ENCODE measurements at places on chromosomes 2 and 18.

DNA sequence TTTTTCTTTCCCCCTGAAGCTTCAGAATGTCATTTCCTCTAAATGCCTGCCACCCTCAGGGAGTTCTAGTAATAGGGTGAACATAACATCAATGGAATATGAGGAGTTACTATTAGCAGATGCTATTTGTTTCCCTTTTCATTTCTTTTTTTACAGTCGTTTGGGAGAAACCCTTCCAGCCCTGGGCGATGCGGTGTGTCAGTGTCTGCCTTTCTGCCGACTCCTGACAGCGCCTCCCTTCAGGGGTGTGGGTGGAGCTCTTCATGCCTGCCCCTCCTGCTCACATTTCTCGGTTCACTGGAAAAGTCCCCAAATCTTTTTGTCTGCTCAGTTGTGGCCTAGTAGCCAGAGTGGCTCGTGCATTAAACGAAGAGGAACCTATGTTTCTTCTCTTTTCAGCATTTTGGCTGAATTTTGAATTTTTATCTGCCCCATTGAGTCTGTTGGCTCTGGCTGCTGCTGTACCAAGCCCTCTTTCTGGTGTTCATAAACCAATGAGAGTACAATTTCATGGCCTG, 72.3 kb downstream of the FMNL2 start:
- DNase-seq, result peak; percentile 47

DNA sequence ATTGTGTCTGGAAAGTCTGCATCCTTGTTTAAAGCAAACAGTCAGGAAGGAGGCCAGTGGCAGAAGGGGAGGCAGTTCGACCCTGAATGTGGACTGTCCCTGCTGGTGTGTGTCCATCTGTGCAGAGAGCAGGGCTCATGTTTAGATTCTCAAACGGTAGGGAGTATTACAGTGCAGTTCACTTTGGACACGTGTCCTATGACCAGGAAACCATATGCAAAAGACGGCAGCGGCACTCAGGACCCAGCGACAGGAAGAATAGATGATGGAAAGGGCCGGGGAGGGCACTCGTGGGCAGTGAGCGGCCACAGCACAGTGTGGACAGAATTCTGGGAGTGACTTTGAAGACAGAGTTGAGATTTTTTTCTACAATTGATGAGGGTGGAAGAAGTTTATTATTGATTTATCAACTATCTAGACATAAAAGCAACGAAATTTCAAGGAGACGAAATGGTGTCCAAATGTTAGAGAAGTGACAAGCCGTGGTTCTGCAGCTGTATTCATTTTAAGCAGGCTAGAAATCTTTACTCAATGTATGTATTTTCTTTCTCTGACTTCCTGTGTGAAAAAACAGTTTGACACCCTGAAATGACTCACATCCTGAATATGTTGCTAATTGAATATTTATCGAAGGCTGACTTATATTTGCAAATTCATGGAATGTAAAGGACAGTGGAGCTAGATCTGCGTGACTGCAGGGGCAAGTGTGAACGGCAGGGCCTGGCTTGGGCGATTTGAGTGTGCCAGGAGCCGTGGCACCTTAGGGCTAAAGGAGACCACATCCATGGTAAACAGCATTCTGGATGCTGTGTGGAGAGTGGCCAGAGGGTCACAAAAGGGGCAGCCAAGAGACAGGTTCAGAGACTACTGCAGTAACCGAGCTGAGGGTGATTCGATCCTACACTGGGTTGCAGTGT, 214.2 kb downstream of the PTGR3 start:
- DNase-seq, result no peak

DNA sequence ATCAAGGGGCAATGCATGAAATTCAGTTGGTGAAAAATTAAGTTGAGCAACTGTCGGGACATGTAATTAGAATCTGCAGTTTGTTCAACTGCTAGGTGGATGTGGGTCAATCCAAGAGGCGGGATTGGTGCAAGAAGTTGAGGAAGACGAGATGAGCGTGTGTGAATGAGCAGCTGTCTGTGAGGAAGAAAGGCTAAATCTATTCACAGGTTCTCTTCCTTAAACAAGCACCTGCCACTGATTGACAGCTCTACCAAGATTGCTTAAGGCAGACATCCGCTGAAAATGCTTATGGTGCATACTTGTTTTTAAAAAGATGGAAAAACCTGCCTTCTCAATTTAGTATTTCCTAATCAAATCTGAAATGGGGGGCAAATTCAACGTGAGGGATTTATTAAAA, 323.4 kb upstream of the THUMPD2 start:
- DNase-seq, result no peak

DNA sequence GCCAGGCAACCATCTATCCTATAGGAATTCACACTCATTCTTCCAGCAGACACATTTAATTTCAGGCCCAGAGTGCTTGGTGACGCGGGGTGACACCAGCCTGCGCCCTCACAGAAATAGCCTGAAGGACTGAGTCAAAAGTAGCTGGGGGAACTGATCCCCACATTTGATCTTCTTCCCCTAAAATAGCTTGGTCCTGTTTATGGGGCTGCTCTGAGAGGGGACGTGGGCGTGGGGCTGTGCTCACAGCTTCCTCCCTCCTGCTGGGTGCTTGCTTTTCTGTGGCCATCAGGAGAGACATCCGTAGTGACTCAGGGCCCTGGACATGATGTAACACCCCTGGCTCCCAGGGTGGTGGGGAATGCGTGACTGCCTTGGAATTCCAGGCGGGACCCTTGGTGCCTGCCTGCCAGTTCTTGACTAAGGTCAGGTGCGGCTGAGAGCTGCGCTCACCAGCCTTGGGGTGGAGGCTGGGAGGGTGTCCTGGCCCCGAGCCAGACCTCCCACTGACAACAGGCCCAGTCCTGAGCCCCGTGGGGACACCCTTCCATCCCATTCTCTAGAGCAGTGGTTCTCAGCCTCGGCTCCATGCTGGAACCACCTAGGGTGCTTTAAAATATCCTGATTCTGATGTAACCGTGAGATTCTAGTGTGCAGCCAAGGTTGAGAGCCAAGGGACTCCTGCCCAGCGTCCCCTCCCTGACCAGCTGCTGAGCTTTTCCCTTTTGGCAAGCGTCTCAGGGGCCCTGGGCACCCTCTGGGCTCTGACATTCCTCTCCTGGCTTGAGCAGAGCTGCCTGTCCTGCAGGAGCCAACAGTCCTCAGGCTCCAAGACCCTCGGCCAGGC, 47.4 kb upstream of the SMAD7 start:
- DNase-seq, result peak; percentile 88

GRCh38 chr2:17815468-17816184, 634 bp upstream of the MSGN1 start:
- no peak for DNase-seq

- no peak for DNase-seq
Measured at GRCh38 chr2:123207245-123207644, 817.8 kb upstream of the CNTNAP5 start.

- no peak for DNase-seq
Measured at GRCh38 chr2:98498703-98499440, 54.2 kb downstream of the INPP4A start.

- DNase-seq, result no peak
Measured at GRCh38 chr2:223050900-223051504, 988 bp upstream of the KCNE4 start.

GRCh38 chr2:31049264-31049663, 89.0 kb downstream of the GALNT14 start:
- no peak for DNase-seq

DNA sequence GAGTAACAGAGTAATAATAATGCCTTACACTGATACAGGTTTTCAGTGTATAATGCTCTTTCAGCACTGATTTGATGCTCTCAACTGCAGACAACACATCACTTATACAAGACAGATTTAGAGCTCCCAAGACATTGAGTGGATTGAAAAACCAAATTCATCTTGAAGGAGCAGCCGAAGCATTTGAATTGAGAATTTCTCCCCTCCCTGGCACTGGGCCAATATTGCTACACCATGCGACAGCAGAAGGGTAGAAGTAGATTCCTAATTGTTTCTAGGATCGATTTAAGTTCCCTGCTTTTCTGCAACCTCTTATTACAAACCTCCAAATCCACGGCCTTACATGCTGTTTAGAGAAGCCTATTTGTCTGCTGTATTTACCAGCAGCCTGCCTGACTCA, 15.5 kb downstream of the CENPA start:
- no peak for DNase-seq

- DNase-seq, result no peak
Measured at GRCh38 chr2:32009516-32010256, 1.1 kb downstream of the MEMO1 start.

DNA sequence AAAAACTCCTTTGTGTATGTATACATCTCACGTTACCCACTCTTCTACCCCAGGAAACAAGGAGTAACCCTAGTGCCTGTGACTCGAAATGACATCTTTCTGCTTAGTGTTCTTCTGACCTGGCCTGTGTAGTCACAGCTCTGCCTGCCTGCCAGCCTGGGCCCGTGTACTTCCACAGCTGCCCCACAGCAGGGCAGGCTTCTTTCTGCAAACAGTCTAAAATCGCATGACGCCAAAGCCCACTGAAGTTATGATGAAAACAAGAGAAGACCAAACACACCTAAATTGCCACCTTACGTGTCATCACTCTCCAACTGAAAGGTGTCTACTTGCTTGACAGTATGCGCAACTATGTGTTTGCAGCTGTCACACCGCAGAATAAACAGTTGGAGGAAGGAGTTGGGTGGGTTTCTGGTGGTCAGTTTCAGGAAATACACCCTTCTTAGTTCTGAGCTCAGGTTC, 1.5 kb downstream of the GAREM1 start:
- no peak for DNase-seq

GRCh38 chr2:6656633-6657032, 209.1 kb downstream of the CMPK2 start:
- DNase-seq, result no peak

- peak; percentile 68 for DNase-seq
Measured at GRCh38 chr2:74834792-74835755, 1.1 kb downstream of the HK2 start.

GRCh38 chr18:48902856-48903601, 47.7 kb downstream of the SMAD7 start:
- no peak for DNase-seq

GRCh38 chr2:44956843-44957242, 15.3 kb downstream of the SIX3 start:
- DNase-seq, result no peak

DNA sequence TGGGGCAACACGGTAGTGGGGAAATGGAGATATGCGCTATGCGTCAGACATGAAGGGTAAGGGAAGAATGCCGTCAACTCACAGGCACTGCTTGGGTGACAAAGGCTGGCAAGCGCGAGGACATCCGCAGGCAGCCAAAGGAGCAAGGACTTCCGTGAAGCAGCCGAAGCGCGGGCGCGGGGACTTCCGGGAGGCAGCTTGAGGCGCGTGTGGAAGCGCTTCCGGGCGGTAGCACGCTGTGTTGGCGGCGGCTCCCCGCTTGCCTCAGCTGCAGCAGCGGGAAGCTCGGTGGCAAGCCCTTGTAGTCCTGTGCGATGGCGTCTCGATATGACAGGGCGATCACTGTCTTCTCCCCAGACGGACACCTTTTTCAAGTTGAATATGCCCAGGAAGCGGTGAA, at the start of gene PSMA8:
Gene PSMA8 (plus strand): TSS at position 218 of the 400 bp plus-strand sequence. CDS start 97 bp downstream, at position 315.
- no peak for DNase-seq

GRCh38 chr2:109164739-109165221, 35.8 kb downstream of the SH3RF3 start:
- no peak for DNase-seq

- no peak for DNase-seq
Measured at GRCh38 chr2:96913398-96914202, 43.7 kb upstream of the SEMA4C start.

DNA sequence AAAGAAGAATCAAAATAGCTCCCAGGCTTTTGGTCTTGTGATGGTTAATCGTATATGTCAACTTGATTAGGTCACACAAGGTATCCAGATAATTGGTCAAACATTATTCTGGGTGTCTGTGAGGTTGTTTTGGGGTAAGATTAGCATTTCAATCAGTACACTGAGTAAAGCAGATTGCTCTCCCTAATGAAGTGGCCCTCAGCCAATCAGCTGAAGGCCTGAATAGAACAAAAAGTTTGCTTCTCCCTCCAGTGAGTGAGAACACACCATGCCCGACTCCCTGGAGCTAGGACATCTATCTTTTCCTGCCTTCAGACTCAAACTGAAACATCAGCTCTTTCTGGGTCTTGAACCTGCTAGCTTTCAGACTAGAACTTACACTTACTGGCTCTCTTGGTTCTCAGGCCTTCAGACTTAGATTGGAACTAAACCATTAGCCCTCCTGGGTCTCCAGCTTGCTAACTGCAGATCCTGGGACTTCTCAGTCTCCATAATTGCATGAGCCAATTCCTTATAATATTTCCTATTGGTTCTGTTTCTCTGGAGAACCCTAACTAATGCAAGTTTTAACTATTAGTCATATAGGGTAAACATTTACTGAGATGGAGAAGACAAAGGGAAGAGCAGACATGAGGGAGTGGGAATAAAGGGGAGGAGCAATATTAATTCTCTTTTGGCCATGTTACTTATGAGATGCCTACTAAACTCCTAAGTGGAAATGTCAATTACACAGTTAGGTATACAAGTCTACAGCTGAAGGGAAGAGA, 25.5 kb downstream of the LNPK start:
- no peak for DNase-seq

DNA sequence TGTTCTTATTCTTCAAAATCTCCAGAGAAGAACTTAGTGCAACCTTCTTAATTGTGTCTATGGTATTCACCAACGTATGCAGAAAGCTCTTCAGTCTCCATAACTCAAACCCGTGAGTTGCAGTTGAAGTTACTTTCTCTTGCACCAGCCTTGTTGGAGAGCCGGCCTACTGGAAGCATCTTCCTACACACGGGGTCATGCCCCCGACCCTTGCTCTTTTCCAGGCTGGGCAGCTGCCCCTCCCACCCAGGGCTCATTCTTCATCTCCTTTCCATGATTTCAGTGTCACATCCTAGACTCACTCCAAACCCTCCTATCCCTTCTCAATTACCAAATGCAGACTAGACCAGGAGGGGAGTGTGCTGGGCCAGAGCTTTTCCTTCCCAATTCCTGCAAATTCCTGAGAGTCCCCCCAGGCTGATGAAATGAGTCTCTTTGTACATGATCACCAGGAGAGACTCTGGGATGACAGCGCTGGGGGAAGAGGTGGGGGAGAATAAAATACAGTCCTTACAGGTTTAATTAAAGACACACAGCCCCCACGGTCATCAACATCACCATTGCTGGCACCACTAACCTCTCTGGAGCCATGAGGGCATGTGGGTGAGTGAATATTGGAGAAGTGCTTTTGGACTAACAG, 75.3 kb downstream of the COLEC12 start:
- DNase-seq, result no peak
